K562 (cell line): ENCODE measurements at places on chromosomes 6 and 20. TPM values are rescaled to one million over a fixed set of nuclear protein-coding genes. Genes with fewer than 3 reads are reported as not detected.

GRCh38 chr20:4780245-4780644 lies 58.5 kb downstream of the PRND start:
- peaks cover under 1% of the 10 kb centered on the region; the same call in 2 of the 3 replicates for H3K27me3 ChIP-seq
- H3K4me3 ChIP-seq, result no peak overlapping the region
- H3K27ac ChIP-seq, result no peak overlapping the region
- no peak for DNase-seq
- H3K4me1 ChIP-seq, result peaks cover 4% of the 10 kb centered on the region

- no peaks in the 10 kb centered on the region for H3K27me3 ChIP-seq
- H3K27ac ChIP-seq, result no peak overlapping the region
- H3K4me3 ChIP-seq, result no peak overlapping the region
- H3K36me3 ChIP-seq, result no peaks in the 10 kb centered on the region
- no peaks in the 10 kb centered on the region for H3K4me1 ChIP-seq
Measured at GRCh38 chr6:99091985-99092384, 144.2 kb upstream of the FBXL4 start.

Gene PGC
- total RNA-seq, result 0.40 and 0.81 TPM in 2 replicates

Gene UST
- total RNA-seq, result 0.04 TPM in 1 of 2 replicates, not detected in the other

Gene COL19A1
- total RNA-seq, result not detected in 2 replicates

GRCh38 chr6:127453845-127454619 lies 5.2 kb downstream of the KIAA0408 start:
- H3K4me1 ChIP-seq, result no peaks in the 10 kb centered on the region
- DNase-seq, result no peak
- no peaks in the 10 kb centered on the region for H3K27me3 ChIP-seq

GRCh38 chr20:20070871-20071726 lies 18.8 kb downstream of the CFAP61 start:
- H3K27me3 ChIP-seq, result no peaks in the 10 kb centered on the region; the same call in 2 of the 3 replicates
- peak; percentile 41 for DNase-seq
- H3K4me1 ChIP-seq, result no peaks in the 10 kb centered on the region
- H3K27ac ChIP-seq, result no peak overlapping the region
- H3K4me3 ChIP-seq, result no peak overlapping the region

Gene NELFE
- total RNA-seq, result 87.6 and 91.5 TPM in 2 replicates

DNA sequence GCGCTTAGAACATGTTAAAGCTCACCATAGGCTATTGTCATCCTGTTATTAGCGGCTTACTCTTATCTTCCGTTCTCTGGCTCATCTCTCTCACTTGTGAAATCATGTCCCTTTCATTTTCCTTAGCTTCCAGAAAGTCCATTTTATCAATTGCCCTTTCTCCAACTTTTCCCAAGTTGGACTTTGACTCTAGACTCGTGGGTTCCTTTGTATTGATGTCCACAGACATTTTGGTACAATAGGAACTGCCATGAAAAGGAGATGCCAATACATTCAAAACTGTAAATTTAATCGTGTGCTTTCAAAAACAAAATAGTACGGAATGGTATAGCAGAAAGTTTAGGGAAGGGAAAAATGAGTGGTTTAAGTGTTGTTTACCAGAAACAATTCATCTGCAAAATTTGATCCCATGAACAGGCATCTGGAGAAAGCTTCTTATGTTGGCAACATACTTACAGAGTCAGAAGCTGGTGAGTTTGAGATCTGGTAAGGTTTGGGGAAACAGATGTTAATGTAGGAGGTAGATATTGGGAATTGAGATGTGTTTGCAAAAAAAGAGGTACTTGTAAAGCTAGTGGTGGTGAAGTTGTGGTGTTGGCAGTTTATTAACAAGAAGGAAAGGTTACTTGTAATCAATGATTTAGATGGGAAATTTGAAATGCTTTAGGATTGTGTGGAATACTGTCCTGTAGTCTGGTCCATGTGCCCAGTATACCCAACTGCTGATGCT lies 10.2 kb upstream of the HIVEP1 start:
- no peaks in the 10 kb centered on the region for H3K27me3 ChIP-seq
- no peak overlapping the region for H3K4me3 ChIP-seq
- H3K27ac ChIP-seq, result no peak overlapping the region
- no peak for DNase-seq

DNA sequence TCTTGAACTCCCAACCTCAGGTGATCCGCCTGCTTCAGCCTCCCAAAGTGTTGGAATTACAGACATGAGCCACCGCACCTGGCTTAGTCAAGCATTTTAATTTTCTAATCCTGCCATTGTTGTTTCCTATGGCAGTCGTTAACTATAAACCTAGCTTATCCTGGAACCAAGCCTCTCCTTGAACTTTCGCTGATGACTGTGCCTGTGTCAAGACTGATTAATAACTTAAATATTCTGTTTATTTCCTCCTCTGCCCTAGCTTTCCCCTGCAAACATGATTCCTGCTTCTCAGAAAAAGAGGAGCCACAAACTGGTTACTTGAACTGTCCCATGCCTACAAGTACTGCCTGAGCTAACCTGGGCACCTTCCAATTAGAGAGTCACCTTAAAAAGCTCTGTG lies 1.5 kb downstream of the VNN1 start:
- H3K27ac ChIP-seq, result no peak overlapping the region
- no peaks in the 10 kb centered on the region for H3K36me3 ChIP-seq
- no peak overlapping the region for H3K4me3 ChIP-seq
- DNase-seq, result no peak

Gene RNF5
- 149 and 154 TPM in 2 replicates for total RNA-seq

DNA sequence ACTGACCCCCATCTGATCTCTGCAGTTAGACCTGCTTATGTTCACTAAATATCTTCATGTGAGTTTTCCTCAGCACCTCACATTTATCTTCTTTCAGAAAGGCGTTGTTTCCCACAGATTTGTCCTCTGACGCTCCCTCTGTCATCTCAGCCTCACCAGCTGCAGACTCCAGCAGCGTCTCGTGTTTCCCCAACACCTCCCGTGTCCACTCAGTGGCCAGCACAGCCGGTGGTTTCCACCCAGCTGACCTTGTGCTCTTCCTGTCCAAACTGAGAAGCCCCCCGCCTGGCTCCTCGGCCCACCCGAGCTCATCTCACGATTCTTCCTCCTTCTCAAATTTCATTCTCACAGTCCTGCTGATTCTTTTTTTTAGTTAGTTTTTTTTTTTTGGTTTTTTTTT lies 12.5 kb downstream of the ERMARD start:
- H3K36me3 ChIP-seq, result peaks cover 70% of the 10 kb centered on the region
- no peaks in the 10 kb centered on the region for H3K4me1 ChIP-seq
- no peaks in the 10 kb centered on the region for H3K27me3 ChIP-seq

DNA sequence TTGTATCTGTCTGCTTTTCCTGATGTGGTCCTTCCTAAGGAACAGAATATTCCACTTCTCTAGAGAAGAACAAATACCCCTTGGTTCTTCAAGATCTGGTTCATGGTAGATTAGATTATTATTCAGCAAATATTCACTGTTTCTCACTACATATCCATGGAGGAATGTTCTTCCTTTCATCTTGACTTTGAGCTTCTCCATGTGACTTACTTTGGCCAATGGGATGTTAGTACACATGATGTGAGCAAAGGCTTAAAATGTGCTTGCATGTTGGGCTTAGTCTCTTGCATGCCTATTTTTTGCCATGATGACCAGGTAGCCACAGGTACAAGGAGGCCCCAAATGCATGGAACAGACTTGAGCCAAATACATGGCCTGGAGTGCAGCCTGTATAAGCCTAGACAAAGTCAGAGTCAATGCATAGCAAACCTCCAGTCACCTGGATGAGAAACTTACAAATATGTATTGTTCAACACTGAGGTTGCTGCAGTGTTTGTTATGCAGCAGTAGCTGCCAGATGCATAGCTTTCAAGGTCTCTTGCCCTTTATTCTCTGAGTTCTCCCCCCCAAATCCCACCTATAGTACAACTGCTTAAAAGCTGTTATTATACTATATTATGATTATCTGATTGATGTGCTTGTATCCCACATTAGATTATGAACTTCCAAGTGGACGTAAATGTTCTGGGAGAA lies 50.0 kb upstream of the CHD6 start:
- no peaks in the 10 kb centered on the region for H3K27me3 ChIP-seq
- no peak overlapping the region for H3K27ac ChIP-seq
- no peaks in the 10 kb centered on the region for H3K36me3 ChIP-seq
- DNase-seq, result no peak
- H3K4me1 ChIP-seq, result peaks cover 13% of the 10 kb centered on the region

GRCh38 chr20:62285722-62286121 lies 17.1 kb upstream of the ADRM1 start:
- no peak overlapping the region for H3K4me3 ChIP-seq
- peaks cover 31% of the 10 kb centered on the region; the same call in 2 of the 3 replicates for H3K36me3 ChIP-seq
- H3K27me3 ChIP-seq, result no peaks in the 10 kb centered on the region
- H3K27ac ChIP-seq, result no peak overlapping the region
- DNase-seq, result no peak
- no peaks in the 10 kb centered on the region for H3K4me1 ChIP-seq

DNA sequence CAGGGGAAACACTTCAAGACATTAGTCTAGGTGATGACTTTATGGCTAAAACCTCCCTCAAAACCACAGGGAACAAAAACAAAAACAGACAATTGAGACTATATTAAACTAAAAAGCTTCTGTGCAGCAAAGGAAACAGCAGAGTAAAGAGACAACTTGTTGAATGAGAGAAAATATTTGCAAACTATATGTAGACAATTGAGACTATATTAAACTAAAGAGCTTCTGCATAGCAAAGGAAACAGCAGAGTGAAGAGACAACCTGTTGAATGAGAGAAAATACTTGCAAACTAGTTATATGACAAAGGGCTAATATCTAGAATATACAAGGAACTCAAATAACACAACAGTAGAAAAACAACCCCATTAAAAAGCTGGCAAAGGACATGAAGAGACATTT lies 136.4 kb downstream of the IBTK start:
- no peak for DNase-seq
- H3K4me1 ChIP-seq, result no peaks in the 10 kb centered on the region
- no peaks in the 10 kb centered on the region for H3K36me3 ChIP-seq

- DNase-seq, result no peak
- H3K27me3 ChIP-seq, result peaks cover 2% of the 10 kb centered on the region; the same call in 2 of the 3 replicates
- no peak overlapping the region for H3K27ac ChIP-seq
- no peaks in the 10 kb centered on the region for H3K4me1 ChIP-seq
Measured at GRCh38 chr6:149216459-149216858, 101.1 kb upstream of the TAB2 start.

DNA sequence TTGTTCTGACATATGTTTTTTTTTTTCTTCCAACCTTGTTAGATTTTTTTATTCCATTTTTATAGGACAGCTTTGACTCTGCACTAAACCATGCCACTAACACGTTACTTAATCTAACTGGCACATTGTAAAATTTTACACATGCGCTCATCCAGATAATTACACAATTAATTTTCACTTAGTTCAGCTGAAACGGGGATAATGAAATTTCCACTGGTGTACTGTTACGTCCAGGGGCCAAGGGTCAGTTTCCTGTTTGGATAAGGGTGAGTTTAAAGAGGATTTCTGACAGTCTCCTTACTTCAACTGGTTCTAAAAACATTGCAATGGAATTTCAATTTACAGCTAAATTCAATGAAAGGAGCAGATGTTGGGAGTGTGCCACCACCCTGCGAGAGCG lies 221.8 kb upstream of the CEP162 start:
- H3K27ac ChIP-seq, result no peak overlapping the region
- H3K36me3 ChIP-seq, result no peaks in the 10 kb centered on the region
- DNase-seq, result no peak
- H3K4me1 ChIP-seq, result no peaks in the 10 kb centered on the region

Gene MYMX
- not detected in 2 replicates for total RNA-seq

- H3K36me3 ChIP-seq, result no peaks in the 10 kb centered on the region
- no peak for DNase-seq
Measured at GRCh38 chr6:76495909-76496308, 423.4 kb upstream of the IMPG1 start.

Gene ENPP4
- 0.04 and 0.07 TPM in 2 replicates for total RNA-seq

- H3K4me3 ChIP-seq, result no peak overlapping the region
- DNase-seq, result no peak
- no peaks in the 10 kb centered on the region for H3K36me3 ChIP-seq
- H3K4me1 ChIP-seq, result peaks cover 7% of the 10 kb centered on the region
- no peak overlapping the region for H3K27ac ChIP-seq
Measured at GRCh38 chr20:24746351-24746685, 202.8 kb upstream of the CST7 start.
